ENCODE measurements at places on chromosomes 1 and 21.

GRCh38 chr1:94336991-94337390 lies 81.2 kb upstream of the ABCD3 start:
- DNase-seq: peak; percentile 33

DNA sequence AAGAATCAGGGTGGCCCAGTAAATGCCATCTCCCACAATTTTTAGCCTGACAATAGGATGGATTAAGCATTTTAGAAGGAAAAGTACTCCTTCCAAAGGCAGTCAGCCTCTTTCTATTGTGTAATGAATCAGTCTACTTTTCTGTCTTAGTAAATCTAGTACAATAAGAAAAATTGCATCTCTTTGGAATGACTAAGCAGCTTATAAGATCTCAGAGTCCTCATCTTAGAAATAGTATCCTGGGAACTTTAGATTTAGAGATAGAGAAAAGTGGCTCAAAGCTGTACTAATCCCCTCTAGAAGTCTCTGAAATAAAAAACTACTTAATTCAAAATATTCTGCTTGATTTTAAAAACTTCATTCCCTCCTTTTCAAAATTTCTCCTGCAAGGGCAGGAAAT lies 81.4 kb downstream of the SLC44A5 start:
- no peak for DNase-seq

- DNase-seq: no peak
Observed at GRCh38 chr1:152022474-152022873, 14.3 kb downstream of the S100A11 start.

DNA sequence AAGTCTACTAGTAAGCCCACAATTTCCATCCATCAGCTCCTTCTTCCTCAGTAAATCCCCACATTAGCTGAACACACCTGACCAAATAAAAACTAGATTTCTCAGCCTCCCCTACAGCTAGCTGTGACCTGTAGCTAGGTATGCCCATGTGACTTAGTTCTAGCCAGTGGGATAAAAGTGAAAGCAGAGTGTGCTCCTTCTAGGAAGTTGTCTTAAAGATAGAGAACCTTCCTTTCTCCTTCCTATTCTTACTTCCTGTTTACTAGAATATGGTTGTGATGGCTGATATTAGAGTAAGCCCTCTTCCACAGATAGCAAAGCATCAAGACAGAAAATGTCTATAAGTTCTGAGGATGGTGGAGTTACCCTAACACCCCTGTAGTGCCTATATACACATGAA lies 67.0 kb downstream of the PIK3R3 start:
- no peak for DNase-seq

DNA sequence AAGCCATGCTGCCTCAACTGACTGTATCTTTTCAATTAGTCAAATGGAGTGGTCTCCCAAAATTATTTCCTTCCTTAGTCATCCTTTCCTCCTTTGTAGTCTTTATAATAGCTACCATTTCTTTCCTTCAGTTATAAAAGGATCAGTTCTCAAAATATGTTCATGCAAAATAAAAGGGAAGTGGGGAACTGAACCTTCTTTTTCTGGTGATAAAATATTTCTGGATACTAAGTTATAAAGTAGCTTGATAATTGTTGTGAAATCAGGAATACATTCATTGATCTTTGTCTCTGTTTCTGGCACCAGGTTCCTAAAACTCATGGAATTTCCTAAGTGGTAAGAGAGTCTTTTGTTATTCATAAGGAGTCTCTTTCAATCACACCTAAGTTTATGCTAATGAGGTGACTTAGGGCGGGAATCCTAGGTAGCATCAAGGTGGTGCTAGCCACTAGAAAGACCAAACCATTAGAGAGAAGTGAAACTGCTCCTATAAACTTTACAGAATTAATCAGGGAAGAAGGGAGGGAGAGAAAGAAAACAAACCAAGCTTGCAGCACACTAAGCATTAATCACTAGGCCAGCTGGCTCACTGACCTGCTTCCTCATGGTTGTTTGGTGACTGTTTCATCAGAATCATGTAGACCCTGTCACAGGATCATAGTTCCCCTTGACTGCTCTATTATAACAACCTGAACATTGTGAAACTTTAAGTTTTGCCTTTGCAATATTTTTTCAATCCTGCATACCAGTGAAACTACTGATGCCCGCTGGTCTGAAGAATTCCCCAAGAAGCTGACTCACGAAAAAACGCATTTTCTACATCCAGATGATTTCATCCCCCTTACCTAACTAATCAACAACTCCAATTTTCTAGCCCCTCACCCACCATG lies 161.6 kb upstream of the PTBP2 start:
- peak; percentile 81 for DNase-seq

DNA sequence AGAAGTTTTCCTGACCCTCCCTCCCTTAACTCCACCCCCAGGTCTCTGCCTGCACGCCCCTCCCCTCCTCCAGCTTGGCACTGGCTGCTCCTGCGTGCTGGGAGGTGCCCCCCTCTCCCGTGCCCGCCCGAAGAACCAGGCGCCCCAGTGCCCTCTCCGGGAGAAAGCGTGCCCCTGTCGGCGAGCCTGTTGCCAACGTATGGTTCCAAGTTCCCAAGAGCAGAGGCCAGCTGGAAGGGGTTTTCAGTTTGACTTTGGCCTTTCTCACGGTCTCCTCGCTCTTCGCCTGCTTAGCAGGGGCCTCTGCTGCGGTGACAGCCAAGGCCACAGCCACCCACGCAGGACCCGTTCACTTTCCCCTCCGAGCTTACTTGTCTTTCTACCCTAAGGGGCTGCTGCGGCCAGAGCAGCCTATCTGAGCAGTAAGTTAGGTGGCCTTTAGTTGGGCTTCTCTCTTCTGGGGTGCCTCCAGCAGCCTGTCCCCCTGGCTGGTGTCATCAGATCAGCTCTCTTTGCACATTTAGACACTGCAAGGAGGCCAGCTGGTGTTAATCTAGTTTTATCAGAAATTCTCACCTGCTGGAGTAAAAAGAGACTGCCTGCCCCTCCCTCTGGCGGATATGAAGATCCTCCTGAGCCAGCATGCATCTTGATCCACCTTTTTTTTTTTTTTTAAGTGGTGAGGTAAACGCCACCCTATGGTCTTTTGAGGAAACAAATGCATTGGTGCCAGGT lies 1.5 kb downstream of the STUM start:
- peak; percentile 62 for DNase-seq

DNA sequence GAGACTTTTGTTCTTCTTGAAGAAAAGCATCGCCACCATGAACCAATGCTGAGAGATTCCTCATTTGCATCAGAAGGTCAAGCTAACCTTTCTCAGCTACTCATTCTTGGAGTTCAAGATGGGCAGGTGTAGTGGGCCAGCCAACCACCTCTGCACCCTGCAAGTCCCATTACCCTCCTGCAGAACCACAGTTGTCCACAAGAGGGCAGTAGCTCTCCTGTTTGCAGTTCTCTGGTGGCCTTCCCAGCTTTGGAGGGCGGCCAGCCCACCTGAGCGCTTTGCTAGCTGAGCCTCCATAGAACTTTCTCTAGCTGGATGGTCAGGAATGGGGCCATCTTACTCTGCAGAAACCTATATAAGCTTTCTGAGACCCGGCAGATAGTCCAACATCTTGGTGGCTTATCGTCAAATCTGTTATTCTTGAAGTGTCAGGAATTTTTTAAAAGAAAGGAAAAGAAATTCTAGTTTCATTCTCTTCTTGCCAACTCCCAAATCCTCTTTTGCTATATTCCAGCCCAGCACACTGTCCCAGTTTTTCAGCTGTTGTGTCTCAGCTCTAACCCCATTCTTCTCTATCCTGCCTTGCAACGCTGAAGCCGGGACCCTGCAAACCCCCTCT lies 11.0 kb upstream of the LMX1A start:
- DNase-seq: peak; percentile 94

- peak; percentile 63 for DNase-seq
Observed at GRCh38 chr1:246297279-246298265, 209.5 kb downstream of the SMYD3 start.

DNA sequence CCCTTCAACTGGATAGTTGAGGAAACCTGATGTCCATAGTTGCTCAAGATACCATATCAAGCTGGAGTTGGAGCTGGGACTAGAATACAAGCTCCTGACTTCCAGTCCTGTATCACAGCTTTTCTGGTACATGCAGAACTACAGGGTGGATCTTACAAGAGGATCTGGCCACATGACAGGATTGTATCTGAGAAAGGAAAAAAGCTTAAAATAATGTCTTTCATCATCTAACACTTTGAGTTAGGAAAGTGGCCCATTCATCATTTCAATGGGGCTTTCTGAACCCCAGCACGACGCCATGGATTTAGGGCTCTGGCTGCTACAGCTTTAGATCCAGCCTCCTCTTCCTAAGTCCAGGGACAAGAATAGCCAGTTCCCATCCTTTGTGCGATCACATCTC lies 46.9 kb downstream of the RASSF5 start:
- DNase-seq: no peak

DNA sequence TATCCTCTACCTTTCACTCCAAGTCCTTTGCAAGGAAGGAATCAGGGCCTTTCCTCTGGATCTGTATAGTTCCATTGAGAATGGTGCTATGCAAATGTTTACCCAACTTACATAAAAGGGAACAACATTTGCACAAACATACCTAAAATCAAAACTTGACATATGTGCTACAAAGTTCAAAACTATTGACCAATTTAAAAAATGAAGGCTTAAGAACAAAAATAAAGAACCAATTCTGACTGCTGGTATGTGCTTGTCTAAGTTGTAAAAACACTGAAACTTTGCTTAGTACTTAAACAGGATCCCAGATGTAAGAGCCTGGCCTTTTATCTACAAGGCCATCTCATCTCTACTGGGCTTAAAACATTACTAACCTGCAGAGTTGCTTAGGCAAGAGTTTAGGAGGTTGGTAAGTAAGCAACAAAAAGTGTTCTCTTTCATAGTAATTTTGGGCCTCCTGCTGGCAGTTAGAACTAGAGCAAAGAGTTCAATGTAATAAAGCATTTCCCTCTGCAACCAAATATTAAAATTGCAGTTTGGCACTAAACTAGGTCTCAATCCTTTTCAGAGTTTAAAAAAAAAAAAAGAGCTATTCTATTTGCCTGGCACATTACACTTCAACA lies 2.0 kb downstream of the SCMH1 start:
- DNase-seq: peak; percentile 70

DNA sequence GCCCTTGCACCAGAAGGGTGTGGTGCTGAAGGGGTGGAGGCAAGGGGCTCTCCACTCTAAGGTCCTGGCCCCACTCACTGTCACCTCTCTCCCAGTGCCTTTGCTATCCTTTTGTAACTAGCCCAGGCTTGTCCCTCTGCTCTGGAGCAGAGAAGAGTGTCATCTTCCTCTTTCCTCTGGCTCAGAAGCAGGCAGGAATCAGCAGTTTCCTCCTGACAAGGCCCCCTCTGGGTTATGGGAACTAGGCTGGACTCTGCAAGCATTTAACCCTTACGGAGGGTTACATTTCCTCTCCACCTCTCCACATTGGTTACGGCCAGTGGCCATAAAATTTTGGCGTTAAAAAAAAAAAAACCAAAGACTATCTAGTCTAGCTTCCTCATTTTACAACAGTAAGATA lies 30.4 kb downstream of the PLXNA2 start:
- DNase-seq: no peak

DNA sequence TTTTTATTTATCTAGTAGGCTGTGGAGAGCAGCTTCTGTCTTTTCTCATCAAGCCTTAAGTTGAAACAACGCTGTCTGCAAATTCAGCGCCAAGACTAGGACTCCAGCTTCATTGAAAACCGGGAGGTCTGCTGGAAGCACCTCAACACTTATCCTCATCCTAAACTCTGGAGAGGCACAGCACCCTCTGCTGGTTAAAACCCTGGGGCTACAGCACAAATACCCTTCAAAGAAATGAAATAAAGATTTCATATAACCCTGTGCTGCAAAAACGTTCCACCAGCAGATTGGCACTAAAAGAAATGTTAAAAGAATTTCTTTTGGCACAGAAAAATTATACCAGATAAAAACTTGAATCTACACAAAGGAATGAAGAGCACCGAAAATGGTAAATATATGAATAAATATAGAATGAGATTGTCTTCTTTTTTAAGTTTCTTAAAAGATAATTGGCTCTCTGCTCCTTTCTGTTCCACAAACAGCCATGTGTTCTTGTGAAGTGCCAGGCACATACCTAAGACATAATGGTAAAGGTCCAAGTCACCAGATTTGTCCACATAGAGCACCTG lies 227.7 kb upstream of the SAMSN1 start:
- peak; percentile 77 for DNase-seq

GRCh38 chr1:154712166-154712810 lies 104.3 kb upstream of the ADAR start:
- DNase-seq: no peak

GRCh38 chr1:167676205-167676915 lies 45.4 kb upstream of the MPZL1 start:
- no peak for DNase-seq

GRCh38 chr1:220970311-220970710 lies 91.1 kb downstream of the HLX start:
- DNase-seq: no peak

- DNase-seq: no peak
Observed at GRCh38 chr1:233082778-233083550, 132.6 kb downstream of the NTPCR start.

GRCh38 chr1:51927029-51927428 lies 48.5 kb upstream of the NRDC start:
- peak; percentile 34 for DNase-seq

DNA sequence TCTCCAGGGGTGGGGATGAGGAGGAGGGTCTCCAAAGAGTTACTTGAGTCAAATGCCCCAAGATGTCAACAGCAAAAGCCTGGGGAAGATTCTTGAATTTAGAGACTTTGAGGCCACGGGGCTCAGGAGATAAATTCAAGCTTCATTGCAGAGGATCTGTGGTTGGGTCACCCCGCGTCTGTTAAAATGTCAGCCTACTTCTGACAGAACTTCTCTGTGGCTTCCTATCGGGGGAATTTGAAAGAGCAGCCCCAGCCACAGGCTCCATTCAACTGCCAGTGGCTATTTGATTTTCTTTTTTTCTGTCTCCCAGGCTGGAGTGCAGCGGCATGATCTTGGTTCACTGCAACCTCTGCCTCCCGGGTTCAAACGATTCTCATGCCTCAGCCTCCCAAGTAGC lies 62.5 kb upstream of the EFHD2 start:
- no peak for DNase-seq

DNA sequence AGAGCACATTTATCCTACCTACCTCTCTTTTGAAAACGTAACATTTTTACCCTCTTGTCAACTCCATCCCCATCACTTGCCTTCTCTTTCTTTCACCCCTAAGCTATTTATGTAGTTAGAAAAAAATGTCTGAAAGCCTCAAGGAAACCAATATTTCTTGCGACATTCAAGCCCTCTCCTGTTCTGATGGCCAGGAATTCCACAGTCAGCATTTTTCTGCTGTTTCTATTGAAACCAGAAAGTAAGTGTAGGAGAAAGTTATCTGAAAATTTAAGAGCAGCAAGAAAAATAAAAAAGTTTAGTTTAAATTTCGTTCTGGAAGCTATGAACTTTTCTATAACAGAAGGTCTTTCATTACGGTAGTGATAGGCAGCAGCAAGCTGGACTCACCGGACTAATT lies 247.6 kb upstream of the PBX1 start:
- DNase-seq: no peak
